Foreskin melanocyte (primary cell): ENCODE measurements at places on chromosomes 6 and 20.

- DNase-seq, result no peak
Observed at GRCh38 chr6:13559968-13560650, 14.3 kb upstream of the SIRT5 start.

DNA sequence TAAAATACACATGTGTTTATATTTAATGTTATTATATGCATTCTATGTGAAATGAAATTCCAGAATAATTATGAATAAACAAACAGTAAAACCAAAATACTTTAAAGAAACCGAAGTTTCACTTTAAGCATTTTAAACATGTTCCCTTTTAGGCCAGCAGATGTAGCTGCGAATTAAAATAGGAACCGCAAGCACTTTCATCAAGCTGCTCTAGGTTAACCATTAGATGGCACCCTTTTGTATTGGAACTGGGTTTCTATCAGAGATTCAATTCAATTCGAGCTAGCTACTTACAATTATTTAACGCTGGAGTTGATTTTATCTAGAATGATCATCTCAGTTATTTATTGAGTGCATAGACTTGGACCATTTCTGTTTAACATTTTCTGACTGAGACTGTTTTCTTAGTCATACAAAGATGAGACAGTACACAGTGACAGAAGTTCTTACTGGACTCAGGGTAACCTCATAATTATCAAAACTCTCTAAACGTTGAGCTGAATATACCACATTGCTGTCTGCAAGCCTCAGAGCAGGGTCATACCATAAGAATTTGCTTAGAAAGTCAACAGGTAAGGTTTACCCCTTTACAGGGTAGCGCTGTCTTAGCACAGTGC, 8.5 kb downstream of the TMEM242 start:
- DNase-seq, result peak; percentile 58

DNA sequence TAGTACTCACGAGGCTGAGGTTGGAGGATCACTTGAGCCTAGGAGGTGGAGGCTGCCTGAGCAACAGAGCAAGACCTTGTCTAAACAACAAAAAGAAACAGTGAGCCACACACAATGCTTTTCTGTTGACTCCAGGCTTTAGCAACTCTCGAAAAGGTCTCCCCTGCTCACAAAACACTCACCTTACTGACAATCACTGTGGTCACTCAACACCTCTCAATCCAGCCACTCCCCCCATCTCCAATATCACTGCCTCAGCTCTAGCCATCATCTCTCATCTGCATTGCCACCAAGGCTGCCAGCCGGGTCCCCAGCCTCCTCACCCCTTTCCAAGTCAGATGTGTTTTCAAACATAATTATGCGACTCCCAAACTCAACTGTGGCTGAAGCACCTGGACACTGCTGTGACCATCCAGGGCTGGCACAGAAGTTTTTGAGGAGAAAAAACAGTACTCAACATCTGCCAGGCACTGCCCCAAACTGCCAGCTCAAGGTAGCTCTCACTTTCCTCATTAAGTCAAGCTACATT, 218.0 kb upstream of the ARID1B start:
- DNase-seq, result no peak

DNA sequence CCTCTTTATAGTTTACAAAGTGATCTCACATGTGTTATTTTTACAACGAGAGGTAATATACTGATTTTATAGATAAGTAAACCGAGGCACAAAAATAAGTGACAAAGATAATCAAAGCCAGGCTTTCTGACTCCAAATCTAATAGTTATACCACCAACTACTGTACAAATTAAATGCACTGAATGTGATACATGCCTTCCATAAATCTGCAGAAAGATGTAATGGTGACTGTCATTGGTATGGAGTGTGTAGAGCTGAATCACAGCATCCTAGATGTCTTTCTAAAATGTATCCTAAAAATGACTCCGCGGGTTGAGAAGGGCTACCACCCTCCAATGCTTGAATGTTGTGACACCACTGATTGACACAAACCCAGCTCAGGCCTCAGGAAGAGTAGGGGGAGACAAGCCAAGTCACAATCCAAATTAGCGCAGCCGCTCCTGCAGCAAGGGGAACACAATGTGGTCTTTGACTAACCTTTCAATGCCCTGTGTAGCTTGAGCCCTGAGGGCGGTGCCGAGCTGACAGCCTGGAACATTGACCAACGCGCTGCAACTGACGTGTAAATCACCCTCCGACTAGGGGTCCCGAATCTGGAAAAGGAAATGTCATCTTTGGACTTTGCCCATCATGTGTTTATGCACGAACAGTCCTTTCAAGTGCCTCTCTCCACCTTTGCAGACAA, 136.8 kb downstream of the OLIG3 start:
- no peak for DNase-seq

- no peak for DNase-seq
Observed at GRCh38 chr20:3930265-3931206, 41.3 kb downstream of the PANK2 start.

DNA sequence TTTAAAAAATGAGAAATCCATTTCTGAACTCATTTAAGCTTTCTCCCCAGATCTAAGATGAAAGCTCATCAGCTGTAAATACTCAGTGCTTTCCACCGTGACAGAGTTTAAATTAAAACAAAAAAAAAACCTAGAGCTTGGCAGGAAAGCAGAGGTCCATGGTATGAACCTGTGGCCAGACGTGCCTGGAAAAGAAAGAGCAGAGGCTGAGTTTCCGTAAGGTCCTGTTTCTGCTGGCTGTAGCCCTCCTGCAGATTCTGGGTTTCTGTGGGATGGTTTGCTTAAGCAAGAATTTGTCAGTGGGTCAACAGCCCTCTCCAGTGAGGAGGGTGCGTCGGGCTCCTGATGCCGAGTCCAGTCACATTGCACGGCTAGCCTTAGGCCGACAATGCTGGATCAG, 383.2 kb downstream of the SAMD5 start:
- no peak for DNase-seq

DNA sequence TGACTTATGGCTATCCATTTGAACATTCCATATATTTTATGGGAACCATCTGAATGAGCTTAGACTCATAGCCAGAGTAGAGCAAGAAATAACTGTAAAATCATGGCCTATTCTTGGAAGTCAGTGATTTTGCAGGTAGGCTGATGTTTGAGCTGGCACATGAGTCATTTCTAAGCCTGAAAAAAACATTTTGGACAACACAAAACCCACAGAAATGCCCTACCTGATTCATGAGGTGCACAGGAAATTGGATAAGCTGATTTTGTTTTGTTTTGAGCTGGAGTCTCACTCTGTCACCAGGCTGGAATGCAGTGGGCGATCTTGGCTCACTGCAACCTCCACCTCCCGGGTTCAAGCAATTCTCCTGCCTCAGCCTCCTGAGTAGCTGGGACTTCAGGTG, 443.0 kb downstream of the PKHD1 start:
- no peak for DNase-seq

DNA sequence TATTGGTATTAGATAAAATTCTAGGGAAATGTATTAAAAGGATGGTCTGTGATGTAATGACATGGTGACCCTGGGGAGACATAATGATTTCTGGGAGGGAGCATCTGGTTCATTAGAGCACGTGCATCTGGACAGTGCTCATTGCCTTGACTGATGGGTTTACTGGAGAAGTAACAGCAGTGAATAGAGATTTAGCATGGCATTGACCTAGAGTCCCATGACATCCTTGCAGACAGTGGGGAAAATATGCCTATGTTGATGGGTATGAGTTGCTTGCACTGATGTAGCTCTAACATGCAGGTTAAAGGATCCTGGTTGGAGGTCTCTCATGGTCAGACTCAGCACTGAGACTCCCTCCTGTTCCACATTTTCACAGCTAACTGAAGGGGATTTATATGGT, 164.1 kb upstream of the OLIG3 start:
- DNase-seq, result no peak

DNA sequence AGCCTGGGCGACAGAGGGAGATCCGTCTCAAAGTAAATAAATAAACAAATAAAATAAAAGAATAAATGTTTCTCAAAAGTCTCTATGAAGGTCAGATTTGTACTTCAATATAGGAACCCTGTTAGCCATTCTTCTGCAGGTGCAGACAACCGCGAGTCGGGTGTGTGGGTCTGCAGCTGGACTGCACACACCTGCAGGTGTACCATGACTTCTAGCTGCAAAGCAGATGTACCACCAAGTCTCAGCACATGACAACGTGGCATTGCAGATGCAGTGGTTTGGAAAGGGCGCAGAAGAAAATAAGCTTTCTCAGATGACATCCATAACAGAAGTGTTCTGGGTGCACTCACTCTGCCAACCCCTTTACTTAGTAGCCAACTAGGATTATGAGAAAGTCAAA, 239.7 kb downstream of the ATXN1 start:
- no peak for DNase-seq

DNA sequence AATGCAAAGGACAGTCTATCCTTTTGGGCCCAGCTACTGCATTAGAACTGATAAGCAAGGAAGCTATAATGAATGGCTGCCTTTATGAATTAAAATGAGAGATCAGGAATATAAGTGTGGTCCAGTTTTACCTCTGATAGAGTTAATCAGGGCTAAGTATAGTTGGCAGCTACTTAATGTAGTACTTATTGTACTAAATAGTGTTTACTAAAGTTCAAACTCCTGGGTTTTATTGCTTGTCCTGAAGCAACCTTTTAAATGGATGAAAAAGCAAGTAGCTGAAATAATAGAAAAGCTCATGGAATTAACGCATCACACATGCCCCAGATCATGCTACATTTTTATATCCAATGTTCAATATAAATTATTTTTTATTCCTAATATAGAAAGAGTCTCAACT, 5.3 kb downstream of the TRMT11 start:
- no peak for DNase-seq

DNA sequence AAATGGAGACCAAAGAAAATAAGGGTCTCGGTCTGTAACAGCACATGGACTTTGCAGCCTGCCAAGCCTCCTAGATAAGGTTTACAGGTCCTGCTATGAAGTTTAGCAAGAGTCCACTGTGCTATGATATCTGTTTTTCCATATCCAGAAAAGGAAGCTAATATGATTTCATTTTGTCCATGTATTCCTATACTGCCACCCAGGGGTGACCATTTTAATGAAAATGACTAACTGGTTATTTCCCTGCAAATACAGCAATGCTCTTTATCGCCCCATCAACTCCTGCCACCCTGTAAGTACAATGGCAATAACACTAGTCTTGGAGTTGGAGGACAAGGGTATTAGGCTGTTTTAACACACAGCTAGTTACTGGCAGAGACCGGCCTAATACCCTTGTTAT, 115.2 kb upstream of the GLP1R start:
- peak; percentile 1 for DNase-seq

GRCh38 chr20:3701061-3701998, 11.1 kb downstream of the SIGLEC1 start:
- DNase-seq, result no peak
